Lower leg skin (tissue), 4 donors: ENCODE measurements at places on chromosomes 12 and 14. TPM values are rescaled to one million over a fixed set of nuclear protein-coding genes. Genes with fewer than 3 reads are reported as not detected.

GRCh38 chr12:67046062-67046461 lies 223.1 kb upstream of the CAND1 start:
- DNase-seq = no peak

GRCh38 chr14:89243286-89243685 lies 173.7 kb downstream of the FOXN3 start:
- no peak for DNase-seq

GRCh38 chr14:27371868-27372267 lies 774.0 kb upstream of the NOVA1 start:
- no peak for DNase-seq

The SLC25A47 gene
- total RNA-seq = not detected

The SLC39A2 gene
- 25.3 TPM for total RNA-seq
